ENCODE measurements at places on chromosomes 11 and 22.

DNA sequence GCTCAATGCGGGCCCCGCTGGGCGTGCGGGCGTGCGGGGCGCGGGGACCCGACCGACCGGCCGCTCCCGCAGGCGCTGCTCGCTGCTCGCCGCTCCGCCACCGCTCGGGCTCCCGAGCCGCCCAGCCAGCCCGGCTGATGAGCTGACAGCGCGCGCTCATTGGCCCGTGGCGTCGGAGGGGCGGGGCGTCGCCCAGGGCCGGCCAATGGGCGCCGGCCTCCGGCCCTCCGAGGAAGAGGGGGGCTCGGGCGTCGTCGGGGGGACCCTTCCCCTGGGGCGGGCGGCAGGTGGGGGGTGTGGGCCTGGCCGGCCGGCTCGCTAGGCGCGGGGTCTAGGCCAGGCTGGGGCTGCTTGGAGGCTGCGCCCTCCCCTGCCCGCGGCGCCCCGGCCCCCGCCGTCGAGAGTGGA lies at the start of gene SCUBE1:
SCUBE1 (minus strand) TSS at position 111 of the 408 bp plus-strand sequence. CDS start 111 bp downstream, outside the sequence.
- peak; percentile 75 for DNase-seq

DNA sequence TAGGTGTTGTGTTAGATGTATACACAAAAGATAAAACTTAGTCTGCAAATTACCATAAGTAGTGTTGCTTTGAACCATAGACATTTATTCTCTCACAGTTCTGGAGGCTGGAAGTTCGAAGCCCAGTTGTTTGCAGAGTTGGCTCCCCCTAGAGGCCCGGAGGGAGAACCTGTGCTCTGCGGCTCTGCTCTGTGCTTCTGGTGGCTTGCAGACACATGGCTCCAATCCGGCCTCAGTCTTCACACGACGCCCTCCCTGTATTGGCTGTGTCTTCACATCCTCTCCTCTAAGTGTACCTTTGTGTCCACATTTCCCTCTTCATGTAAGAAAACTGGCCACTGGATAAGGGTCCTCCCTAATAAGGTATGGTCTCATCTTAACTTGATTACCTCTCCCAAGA lies 128.4 kb downstream of the OPCML start:
- DNase-seq, result no peak

GRCh38 chr11:116910378-116910777 lies 73.0 kb upstream of the APOA1 start:
- DNase-seq, result no peak

DNA sequence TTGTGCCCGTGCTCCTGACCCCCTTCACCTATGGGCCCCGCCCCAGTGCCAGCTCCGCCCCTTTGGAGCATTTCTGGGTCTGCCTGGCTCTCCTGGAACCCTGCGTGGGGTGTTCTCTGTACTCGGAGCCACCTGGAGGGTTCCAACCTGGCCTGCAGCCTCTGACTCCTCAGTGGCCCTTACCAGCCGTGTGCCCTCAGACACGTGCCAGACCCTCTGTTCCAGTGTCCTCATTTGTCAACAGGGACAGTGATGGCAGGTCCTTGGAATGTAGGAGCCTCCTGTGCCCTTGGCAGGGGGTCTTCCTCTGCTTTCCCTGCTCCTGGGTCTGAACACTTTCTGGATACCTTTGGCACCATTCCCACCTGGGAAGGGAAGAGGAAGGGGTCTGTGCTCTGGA lies 96.4 kb downstream of the CACNA1I start:
- DNase-seq, result no peak

DNA sequence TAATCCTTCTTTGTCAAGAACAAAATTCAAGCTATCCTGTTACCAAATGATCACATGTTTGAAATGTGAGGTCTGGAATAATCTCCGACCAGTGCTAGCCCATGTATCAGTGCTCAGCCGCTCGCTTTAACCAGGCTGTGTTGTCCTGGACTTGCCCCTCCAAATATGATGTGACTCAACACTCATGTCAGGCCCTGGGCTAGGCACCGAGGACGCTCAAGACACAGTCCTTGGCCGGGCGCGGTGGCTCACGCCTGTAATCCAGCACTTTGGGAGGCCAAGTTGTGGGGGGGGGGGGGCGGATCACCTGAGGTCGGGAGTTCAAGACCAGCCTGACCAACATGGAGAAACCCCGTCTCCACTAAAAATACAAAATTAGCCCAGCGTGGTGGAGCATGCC lies 54.1 kb upstream of the WNT7B start:
- no peak for DNase-seq

- DNase-seq, result no peak
Observed at GRCh38 chr22:50278956-50279619, 8.9 kb upstream of the MAPK11 start.

DNA sequence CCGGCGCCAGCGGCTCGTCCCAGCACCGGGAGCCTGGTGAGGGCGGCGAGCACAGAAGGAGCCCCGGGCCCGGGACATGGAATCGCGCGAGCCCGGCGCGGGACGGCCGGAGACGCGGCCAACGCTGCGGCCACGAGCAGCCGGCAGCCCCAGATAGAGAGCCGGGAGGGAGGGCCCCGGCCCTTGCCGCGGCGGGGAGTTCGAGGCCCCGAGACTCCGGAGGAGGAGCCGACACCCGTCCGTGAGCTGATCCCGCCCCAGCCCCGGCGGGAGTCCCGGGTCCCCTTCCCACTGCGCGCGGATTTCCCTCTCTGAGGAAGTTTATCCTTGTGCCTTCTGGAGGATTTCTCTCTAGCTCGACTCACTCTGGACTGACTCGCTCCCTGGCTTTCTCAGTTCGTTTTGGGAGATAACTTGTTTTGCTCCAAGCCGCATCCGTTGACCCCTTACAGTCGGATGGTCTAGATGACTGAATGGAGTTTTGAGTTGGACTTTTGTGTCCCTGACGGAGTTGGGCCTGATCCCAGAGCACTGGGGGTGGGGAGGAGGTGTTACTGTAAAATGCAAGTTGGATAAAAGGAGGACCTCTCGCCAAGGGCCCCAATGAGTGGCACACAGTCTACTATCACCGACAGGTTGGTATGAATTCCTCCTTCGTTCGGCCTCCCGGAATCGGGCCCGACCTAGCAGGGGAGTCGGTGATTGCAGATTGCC lies 585 bp downstream of the ARHGEF12 start:
- peak; percentile 76 for DNase-seq

GRCh38 chr22:17373855-17374254 lies 4.6 kb downstream of the CECR2 start:
- DNase-seq, result no peak

DNA sequence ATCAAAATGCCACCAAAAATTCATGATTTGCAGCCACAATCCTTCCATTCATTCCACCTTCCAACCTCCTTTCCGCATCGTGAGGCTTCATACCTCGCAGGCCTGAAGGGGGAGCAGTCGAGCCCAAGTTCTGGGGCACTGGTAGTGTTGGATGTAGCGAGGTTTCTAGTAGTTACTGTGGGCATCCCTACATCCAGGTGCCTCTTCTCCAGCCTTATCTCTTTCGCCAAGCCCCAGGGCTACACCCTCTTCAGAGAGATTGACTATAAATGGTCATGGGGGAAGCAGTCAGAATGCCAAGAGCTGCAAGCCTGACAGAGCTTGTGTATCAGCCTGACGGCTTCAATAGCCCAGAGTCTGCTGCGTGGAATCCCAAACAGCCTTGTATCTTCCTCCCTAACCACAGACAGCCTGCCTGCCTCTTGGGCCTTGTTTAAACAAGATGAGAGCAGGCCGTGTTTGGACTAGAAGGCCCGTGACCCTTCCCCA lies 28.9 kb downstream of the CLMP start:
- DNase-seq, result peak; percentile 93

DNA sequence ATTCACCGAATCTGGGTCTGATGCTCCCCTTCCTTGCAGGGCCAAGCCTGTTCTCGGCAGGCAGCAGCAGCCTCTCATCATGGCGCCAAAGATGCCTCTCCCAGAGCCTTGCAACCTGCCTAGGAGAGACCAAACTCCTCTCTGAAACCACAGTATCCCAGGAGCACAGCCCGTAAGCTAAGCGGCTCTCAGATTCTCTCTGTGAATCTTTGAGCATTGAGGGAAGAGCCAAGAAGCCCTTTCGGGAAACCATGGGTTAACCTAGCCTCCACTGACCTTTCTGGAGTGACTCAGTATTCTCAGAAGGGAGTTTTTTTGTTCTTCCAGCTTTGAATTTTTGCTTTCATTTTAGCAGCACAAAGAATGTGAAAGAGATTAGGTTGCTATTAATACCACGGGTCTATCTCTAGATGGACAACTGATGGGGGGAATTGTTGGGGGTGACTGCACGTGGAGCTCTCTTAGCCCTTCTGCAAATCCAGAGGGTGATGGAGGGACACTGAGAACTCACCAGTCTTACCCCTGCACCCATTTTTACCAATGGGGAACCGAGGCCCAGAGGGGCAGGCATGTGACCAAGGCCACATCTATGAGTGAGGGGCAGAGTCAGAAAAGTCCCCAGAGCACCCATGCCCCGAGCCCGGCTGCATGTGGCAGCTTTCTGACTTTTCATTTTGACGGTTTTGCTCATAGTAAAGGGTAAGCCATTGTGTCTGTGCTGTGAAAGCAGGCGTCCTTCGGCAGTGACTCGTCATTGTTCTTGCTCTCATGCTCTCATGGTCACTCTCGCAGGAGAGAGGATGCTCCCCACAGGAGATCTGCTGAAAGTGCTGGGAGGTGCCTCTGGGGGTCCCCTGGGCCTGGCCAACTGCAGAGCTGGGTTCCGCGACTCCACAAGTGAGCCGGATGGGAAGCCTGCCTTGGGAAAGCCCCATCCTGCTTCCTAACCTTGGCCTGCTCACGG lies 36.0 kb downstream of the IRAG1 start:
- peak; percentile 32 for DNase-seq

GRCh38 chr11:113389272-113389671 lies 1.7 kb downstream of the ANKK1 start:
- DNase-seq, result no peak

- DNase-seq, result peak; percentile 79
Observed at GRCh38 chr11:65417702-65418430, 4.7 kb upstream of the NEAT1 start.

GRCh38 chr11:128271401-128271800 lies 316.0 kb downstream of the ETS1 start:
- no peak for DNase-seq

GRCh38 chr11:1256257-1257045 lies 33.6 kb downstream of the MUC5B start:
- DNase-seq, result no peak

DNA sequence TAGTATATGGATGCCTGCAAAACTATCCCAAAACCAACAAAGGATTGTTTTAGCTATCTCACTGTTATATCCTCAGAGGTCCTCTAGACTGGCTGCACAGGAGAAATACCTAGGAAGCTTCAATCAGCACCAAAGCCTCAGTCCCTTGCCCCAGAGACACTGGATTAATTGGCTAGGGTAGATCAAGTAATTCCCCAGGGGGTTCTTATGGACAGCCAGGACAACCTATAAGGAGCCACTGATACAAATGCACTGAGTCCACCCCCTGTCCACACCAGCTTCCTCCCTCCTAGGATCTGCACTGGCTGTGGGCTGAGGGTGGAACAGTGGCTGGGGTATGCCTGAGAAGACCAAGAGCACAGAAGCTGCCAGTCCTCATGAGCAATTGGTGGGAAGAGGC lies 16.3 kb downstream of the ADORA2A start:
- no peak for DNase-seq

DNA sequence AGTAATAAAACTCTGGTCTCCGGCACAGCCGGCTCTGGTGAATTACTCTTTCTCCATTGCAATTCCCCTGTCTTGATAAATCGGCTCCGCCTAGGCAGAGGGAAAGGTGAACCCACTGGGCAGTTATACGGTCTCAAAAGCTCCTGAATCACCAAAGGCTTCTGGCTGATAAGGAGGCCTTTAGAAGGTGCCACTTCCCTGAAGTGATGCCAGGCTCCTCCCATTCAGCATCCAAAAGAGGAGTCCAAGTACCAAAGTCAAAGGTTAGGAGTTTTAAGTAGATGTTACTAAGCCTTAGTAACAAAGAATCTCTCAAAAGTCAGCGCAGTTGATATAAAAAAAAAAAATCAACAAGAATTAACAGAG lies 11.8 kb upstream of the ALKBH8 start:
- DNase-seq, result no peak

DNA sequence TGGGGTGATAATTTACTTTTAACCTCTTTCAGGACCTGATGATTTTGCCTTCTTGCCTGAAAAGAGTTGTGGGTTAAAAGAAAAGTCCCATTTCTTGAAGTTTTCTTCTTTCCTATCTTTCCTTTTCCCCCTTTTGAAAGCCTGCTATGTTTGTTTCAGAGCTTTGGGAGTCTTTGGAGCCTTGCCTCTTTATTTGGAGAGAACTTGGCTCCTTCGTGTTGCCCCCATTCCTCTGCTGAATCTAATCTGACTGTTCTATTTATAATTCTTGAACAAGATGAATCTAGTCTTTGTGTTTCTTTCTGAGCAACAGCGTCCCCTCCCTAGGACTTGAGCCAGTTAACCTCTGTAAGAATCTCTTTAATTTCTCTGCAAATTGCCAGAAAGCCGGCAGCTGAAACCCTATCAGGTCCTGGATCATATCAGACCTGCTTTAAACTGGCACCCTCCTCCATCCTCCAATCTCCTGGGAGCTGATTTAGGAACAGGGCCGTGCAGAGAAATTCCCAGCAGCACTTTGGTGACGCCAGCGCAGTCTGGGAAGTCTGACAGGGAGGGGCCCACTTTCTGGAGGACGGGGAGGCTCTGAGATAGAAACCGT lies 289.1 kb upstream of the SORL1-AS1 start:
- DNase-seq, result no peak

DNA sequence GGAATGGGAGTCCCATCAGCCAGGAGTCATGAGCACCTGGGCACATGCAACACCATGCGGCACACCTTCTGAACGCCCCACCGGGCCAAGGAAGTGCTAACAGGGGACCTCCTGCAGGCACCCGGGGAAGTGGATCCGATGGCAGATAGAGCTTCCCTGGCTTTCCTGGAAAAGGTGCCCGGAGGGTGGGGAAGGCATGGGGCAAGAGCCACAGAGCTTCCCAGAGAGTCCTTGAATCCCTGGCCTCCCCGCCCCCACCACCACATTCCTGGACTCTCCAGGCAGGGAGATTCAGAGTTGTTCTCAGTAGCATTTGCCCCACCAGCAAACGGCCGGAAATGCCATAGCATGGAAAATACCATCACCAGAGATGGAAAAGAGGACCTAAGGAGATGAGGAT lies 8.3 kb downstream of the TRIM29 start:
- DNase-seq, result no peak

DNA sequence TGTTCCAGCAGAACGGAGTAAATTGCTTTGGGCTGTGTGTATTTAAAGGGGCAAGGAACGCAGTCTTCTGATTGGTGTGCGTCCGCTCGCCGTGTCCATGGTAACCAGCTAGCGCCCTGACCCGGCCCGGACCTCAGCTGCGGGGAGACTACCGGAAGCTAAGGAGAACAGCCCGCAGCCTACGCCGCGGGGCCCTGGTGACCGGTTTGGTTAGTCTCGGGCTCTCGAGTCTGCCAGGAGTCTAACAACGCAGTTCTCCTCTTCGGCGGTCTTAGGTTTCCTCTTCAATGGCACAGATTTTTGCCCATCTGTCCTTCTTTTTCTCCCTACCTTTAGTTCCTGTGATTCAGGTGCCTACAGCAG lies 3.5 kb upstream of the OR56A3 start:
- no peak for DNase-seq

GRCh38 chr22:24101966-24102365 lies 79.3 kb upstream of the SUSD2 start:
- DNase-seq, result no peak

DNA sequence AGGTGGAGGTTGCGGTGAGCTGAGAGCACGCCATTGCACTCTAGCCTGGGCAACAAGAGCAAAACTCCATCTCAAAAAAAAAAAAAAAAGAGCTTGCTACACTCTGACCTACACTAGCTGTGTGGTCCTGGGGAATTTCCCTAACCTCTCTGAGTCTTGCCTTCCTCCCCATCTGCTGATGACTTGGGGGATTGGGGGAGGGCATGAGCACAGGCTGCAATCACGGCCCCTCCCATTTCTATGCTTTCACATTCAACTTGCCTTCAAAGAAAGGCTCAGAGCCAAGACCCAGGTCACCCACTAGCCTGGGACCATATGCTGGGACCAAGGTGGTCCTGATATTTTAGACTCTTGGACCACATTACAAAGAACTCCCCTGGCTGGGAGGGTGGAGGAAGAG lies 39.8 kb upstream of the TEF start:
- no peak for DNase-seq
